ENCODE measurements at places on chromosomes 5 and 9.

GRCh38 chr5:123916345-123917121, 404.6 kb downstream of the CSNK1G3 start:
- peak; percentile 82 for DNase-seq

- DNase-seq = no peak
Measured at GRCh38 chr5:146595088-146595487, 79.1 kb upstream of the GPR151 start.

- no peak for DNase-seq
Measured at GRCh38 chr9:87853302-87853701, 29.4 kb upstream of the SPATA31E1 start.

DNA sequence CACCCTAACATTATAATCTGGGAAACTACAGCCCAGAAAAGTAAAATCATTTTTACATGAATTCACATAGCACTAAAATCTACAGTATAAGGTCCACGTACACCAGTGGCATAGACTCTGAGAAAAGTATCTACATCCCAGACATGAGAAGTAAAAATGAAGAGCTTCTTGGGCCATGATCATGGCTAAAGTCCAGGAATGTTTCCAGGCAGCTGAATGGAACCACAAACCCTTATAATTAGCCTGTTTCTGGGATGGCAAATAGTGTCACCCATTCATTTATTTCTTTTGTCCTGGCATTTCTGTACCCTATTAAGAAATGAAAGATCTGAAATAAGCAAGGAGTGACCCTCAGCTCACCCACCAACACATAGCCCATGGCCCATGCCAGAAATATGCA, 217.9 kb downstream of the SPOCK1 start:
- DNase-seq = no peak

- peak; percentile 83 for DNase-seq
Measured at GRCh38 chr9:16191191-16191590, 638.3 kb downstream of the CCDC171 start.

DNA sequence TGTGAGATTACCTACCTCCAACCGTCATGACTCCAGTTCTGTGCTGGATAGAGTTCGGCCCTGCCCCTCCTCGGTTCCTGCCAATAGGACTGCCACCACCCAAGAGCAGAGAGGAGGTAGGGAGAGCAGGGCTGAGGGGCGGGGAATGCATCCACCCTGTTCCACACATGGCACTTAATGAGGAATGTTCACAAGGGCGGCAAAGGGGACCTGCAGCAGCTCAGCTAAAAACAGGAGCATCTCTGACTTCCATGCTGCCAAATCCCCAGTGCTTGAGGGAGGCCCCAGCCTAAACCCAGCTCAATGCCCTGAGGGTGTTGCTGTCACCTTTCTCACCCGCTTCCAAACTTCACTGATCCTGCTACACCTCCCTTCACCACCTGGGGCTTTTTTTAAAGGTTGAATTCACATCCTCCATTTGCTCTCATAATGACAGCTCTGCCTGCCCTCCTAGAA, 7.8 kb upstream of the DELE1 start:
- DNase-seq = no peak

DNA sequence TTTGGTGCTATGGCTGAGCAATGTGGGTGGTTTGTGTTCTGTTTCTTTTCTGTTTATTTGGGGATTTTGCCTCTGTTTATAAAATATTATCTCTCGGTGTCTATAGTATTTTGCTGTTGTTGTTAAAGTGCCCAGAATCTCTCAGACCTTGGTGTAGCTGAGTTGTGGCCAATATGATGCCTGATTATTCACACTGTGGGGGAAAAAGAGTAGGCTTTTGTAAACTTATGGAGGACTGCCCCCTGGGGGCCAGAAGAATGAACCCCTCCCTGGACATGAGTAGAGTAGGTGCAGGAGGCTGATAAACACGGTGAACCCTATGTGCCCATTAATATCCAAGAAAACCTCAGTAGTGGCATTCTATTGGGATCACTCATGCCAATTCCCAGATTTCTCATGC, 49.0 kb upstream of the DPYSL3 start:
- peak; percentile 84 for DNase-seq

- no peak for DNase-seq
Measured at GRCh38 chr5:86760661-86761060, 142.9 kb downstream of the COX7C start.

DNA sequence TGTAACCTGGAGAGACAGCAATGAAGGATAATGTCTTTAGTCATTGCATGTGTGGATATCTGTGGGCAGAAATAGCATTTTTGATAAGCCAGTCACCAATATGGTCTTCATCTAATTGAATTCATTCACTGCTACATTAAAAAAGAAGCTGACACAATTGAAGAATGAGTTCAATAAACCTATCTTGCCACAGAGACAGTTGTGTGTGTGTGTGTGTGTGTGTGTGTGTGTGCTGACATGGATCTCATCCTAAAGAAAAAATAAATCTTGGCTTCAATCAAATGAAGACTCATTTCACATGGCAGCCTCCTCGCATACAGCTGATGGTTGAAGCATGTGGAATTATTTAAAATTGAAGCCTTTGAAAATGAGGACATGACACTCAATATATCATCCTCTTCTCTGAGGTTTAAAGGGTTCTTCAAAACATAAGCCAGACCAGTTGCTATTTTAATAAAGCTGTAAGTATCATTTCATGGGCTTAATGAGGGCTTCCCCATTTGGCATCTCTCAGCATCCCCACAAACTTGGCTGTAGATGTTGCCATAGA, 118.5 kb upstream of the PTPN3 start:
- no peak for DNase-seq

- peak; percentile 86 for DNase-seq
Measured at GRCh38 chr5:173602423-173602822, 14.0 kb downstream of the BOD1 start.

DNA sequence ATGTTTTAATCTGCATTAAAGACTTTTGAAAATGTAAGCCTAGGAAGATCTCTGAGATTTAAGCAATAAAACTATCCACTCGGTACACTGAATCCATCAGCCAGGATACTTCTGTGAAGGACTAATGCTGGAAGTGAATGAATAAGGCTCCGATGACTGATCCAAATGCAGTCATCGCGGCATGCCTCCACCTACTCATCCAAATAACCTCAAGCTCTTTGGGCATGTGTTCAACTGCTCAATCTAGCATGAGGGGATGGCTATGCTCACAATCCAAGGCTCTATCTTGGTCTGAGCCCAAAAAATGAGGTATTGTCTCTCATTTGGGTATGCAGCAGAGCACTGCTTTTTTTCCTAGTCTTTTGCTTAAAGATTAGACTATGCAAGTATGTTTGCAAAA, 19.2 kb downstream of the MARCHF3 start:
- DNase-seq = no peak

GRCh38 chr5:33509036-33509435, 68.3 kb downstream of the TARS1 start:
- DNase-seq = peak; percentile 22

DNA sequence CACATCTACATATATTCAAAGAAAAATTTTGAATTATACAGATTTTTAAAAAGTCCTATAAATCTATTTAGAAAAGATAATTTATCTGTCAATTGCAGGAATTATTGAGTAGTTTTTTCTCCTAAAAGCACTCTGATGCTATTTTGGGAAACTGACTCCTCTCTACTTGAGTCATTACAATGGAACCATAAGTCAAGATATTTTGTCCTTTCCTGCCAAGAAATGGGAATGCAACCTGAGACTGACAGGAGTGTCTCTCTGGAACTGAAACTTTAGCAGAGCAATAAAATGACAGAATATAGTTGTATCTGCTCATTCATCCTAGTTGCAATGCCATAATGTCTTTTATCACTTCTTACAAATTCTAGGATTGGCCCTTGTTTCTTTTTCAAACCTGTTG, 48.6 kb downstream of the CARTPT start:
- no peak for DNase-seq

DNA sequence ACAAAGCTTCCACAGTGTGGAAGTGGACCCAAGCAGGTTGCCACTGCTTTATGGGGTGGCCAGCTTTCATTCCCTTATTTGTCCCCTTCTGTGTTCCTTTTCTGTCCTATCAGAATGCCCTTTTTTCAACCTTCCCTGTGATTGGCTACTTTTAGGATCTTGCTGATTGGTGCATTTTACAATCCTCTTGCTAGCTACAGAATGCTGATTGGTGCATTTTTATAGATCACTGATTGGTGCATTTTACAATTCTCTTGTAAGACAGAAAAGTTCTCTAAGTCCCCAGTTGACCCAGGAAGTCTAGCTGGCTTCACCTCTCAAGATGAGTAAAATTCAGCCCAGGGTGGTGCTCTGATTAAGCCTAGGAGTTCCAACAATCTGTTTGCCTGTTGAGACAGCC, 157.2 kb upstream of the ERCC6L2 start:
- DNase-seq = no peak
